HFFc6 (cell line): ENCODE measurements at places on chromosomes 6 and 20. TPM values are rescaled to one million over a fixed set of nuclear protein-coding genes. Genes with fewer than 3 reads are reported as not detected.

DNA sequence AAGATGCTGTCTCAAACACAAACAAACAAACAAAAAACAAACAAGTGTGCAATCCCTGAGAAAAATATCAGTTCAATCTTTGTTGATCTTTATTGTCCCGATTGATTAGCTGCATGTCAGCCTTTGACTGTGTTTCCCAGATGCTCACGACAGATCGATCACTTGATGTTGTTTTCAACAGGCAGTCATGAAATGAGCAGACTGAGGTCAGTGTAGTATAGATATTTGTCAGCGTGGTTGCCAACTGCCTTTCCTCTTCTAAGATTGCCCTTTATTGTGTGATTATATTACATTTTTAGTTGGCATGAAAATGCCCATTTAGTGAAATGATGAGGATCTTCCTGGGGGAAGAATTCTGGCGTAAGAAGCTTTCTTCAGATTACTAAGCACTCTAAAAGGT, 25.6 kb downstream of the UTRN start:
- peaks cover 34% of the 10 kb centered on the region for H3K36me3 ChIP-seq
- H3K4me1 ChIP-seq, result peaks cover 36% of the 10 kb centered on the region
- no peak for DNase-seq
- no peak overlapping the region for H3K27ac ChIP-seq
- no peaks in the 10 kb centered on the region; the same call in 1 of the 2 replicates for H3K27me3 ChIP-seq

DNA sequence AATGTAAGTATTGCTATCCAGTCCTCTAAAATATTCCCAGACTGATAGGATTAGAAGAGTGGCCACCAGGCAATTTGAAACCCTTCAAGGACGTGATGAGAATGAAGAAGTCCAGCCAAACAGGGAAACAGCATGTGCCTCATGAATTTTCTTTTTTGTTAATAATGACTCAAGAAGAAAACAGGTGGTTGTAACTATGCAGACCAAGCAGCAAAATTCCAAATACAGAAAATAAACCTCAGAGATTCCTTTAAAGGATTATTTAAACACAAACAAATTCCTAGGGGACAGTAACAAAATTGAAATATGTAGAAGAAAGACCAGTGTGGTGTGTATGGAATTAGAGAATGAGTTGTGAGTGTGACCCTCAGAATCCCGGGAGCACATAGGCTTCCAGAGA, 239.2 kb downstream of the KCNQ5 start:
- H3K27ac ChIP-seq, result peak overlapping the region; percentile 89
- peaks cover 89% of the 10 kb centered on the region for H3K4me1 ChIP-seq
- peak overlapping the region; percentile 53 for H3K4me3 ChIP-seq

DNA sequence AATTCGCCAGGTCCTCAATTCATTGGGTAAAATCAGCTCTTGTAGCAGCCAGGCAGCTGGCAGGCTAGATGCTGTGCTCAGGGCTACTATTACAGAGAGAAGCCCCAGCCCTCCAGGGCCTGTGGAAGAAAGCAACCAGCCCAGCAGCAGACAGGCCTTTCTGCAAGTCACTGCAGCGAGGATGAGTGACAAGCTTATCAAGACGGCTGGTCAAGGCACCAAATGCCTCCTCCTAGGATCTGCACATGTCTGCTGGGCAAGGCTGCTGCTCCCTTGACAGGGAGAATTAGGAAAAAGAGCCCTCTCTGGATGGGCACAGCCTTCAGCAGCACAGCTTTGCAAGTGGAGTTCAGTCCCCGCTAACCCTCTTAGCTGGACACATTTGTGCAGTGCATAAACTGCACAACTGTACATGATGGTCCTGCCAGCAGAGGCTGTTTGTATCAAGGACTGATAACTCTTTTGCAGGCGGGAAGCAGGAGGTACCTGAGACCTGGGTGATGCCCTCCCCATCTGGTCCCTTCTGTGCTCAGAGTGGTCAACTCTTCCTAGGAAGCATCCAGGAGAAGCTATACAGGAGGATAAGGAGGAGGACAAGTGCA, 89.9 kb downstream of the CDC5L start:
- no peak overlapping the region for H3K4me3 ChIP-seq
- DNase-seq, result no peak
- no peaks in the 10 kb centered on the region for H3K36me3 ChIP-seq
- H3K4me1 ChIP-seq, result peaks cover 15% of the 10 kb centered on the region

- no peaks in the 10 kb centered on the region; the same call in 1 of the 2 replicates for H3K36me3 ChIP-seq
- no peaks in the 10 kb centered on the region for H3K4me1 ChIP-seq
- no peaks in the 10 kb centered on the region; the same call in 1 of the 2 replicates for H3K27me3 ChIP-seq
- H3K27ac ChIP-seq, result no peak overlapping the region
- no peak for DNase-seq
- no peak overlapping the region for H3K4me3 ChIP-seq
Observed at GRCh38 chr6:98020222-98020621, 737.2 kb upstream of the MMS22L start.

DNA sequence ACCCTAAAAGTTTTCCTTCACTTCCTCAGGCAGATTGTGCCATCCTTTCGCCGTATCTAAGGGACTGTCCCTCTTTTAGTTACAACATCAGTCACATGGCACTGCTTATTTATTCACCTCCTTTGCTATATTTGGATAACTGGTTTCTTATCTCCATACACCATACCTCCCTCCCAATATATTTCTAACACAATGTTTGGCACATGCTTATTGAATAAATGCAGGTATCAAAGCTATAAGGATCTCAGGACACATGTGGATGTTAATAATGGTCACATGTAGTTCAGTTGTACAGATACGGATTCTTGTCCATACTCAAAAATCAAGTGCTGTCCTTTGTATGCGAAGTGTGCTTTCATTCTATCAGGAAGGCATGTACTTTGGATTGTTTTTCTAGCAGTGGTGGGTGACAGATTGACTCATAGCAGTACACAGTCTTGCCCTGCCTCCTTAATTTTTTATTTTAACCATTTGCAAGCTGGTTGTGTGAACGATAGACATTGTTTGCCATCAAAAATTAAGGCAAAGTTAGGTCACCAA, 407.1 kb upstream of the RUNX2 start:
- no peaks in the 10 kb centered on the region for H3K36me3 ChIP-seq
- no peak for DNase-seq
- H3K27me3 ChIP-seq, result no peaks in the 10 kb centered on the region
- no peak overlapping the region for H3K4me3 ChIP-seq

GRCh38 chr6:152720974-152721373, 23.3 kb downstream of the MYCT1 start:
- no peak for DNase-seq
- no peak overlapping the region for H3K4me3 ChIP-seq
- H3K36me3 ChIP-seq, result no peaks in the 10 kb centered on the region
- H3K27ac ChIP-seq, result no peak overlapping the region; the same call in 1 of the 2 replicates
- peaks cover 1% of the 10 kb centered on the region; the same call in 1 of the 2 replicates for H3K27me3 ChIP-seq

DNA sequence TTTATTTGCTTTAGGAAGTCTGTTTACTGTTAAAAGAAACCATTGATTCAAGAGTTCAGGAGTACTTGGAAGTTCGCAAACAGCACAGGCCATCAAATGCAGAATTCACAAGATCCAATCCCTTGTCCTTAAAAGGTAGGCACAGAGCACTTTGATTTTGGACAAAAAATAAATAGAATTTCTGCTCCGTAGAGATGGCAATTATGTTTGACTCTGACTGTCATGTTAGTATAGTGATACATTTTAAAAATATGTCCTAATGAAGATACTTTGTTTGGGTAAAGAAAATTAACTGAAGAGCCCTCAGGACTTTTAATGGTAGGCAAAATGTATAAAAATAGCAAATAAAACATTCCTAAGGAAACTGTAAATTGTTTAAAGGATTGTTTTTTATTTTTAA, 113.1 kb downstream of the JAG1 start:
- no peak for DNase-seq
- H3K27me3 ChIP-seq, result no peaks in the 10 kb centered on the region; the same call in 1 of the 2 replicates
- peaks cover 71% of the 10 kb centered on the region for H3K4me1 ChIP-seq
- H3K27ac ChIP-seq, result no peak overlapping the region

DNA sequence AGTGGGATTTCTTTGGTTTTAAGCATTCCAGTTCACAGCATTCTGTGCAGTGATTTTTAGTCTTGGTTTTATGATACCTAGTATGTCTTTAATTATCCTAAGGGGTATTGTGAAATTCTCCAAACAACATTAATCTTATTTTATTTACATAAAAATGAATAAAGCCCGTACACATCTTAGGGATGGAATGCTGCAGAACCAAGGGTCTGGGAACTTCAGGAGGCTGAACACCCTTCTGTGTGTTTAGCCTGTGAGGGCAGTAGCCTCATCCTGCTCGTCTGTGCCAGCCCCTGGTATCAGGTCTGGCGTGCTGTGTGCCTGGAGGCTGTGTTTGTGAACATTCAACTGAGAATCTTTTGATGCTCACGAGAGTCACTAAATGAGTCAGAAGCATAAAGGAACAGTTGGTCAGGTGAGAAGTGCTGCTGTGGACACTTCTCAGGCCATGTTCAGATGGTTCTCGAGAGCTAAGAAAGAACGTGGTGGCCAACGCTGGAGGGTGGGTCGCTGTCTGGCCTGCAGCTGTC, 25.2 kb upstream of the C20orf204 start:
- H3K4me1 ChIP-seq, result no peaks in the 10 kb centered on the region
- H3K27ac ChIP-seq, result no peak overlapping the region
- no peaks in the 10 kb centered on the region; the same call in 1 of the 2 replicates for H3K27me3 ChIP-seq
- peaks cover 30% of the 10 kb centered on the region for H3K36me3 ChIP-seq

Gene DDX27
- 28.4 and 29.5 TPM in 2 replicates for total RNA-seq

Gene CD93
- total RNA-seq, result not detected in 2 replicates

Gene ADGRB3
- 0.03 TPM in 1 of 3 replicates, not detected in the others for total RNA-seq
